ENCODE measurements at places on chromosomes 7 and 10.

- peak; percentile 19 for DNase-seq
These were observed 18.4 kb downstream of the SPOCK2 start for GRCh38 chr10:72069751-72070526.

- no peak for DNase-seq
These were observed 529.4 kb upstream of the IGFBP3 start for GRCh38 chr7:46450425-46450824.

DNA sequence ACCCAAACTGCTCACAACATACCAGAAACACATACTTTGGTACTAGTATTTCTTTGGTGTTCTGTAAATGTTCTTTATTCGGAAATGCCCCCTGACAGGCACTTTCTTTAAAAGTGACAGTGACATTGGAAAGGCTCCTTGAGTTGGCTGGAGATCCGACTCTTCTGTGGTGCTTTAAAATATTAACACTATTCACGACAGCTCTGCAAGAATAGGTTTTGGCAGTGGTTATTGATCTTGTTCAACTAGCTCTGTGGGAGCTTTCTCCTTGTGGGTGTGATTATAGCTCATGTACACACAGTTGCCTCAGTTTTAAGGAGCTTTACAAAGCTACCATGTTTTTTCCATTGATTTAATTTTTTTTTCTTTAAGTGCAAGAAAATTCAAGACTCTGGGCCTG, 30.3 kb upstream of the SLC39A12 start:
- no peak for DNase-seq

DNA sequence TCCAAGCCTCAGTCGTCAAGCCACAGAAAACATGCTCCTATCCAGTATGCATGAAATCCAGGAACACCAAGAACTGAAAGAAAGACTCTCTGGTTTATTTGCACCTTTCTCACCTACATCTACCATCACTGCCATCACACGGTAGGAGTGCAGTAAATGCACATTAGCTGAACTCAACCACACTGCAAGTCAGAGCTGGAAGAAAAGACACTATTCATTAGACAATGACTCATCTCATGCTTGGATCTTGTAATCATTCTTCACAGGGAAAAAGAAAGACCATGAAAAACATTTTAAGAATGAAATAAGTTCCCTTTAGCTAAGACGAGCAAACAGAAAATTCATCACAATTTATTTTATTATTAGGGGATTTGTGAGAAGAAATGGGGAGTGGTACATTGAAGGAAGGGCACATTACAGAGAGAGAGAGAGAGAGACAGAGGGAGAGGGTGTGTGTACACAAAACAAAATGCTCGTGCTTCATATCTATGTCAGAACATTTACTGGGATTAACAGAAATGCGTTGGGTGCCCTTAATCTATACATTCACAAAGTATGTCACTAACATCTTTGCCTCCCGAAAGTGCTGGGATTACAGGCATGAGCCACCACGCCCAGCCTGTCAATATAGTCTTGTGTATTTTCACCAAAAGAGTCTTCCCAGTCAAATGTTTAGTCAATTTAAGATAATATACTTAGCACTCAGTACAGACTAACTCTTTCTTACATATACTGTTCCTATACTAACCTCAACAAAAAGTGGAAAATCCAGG, 324.9 kb downstream of the PARD3 start:
- DNase-seq: no peak

DNA sequence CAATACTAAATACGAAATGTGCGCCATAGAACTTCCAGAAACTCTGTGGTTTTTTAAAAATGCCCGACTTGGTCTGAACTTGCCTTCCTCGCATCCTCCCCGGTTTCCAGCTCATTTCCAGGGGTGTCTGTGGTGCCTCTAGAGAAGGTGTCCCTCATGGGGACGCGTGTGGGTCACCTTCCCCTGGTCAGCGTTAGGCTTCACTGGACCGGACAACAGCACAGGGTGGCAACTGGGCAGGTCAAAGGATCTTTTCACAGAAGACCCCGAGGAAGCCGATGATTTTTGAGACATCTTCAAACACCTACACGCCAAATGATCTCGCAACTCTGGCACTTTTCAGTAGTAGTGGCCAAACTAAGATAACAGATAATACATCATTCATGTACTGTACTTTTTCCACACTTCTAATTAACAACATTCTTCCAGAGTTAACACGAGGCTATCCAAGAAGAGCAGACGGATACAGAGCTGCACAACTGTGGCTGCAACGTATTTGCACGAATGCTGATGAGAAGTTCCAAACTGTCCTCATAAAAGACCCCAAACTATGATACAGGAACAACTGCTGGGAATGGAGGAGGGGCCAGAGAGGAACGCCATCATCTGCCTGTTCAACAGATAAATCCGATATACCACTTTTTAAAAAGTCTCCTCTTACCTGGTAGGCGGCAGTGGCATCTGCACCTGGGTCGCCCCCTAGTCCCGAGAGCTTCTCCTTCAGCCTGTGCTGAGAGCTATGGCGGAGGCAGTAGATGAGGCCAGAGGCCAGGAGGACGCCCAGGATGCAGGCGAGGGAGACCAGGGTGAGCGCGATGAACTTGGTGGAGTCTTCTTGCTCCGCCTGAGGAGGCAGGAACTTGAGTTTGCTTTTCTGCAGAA, 345.5 kb downstream of the DNAJB6 start:
- no peak for DNase-seq

DNA sequence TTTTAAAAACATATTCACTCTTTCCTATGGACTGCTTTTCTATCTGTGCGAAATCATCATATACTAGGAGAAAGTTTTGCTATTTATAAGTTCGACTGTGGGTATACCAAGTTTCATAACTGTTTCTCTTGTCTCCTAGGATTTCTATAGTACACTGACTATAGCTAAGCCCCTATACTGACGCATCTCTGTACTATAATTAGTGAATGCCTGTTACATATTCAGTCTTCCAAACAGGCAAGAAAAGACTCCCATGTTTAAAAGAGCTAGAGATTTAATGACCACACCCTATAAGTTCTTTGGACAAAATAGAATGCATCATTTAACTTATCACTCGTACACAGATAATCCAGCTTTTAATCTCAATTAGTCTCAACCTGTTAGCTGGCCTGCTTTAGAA, 80.8 kb downstream of the UPF2 start:
- DNase-seq: no peak

GRCh38 chr10:94137747-94138146, 144.0 kb downstream of the PLCE1 start:
- DNase-seq: no peak

DNA sequence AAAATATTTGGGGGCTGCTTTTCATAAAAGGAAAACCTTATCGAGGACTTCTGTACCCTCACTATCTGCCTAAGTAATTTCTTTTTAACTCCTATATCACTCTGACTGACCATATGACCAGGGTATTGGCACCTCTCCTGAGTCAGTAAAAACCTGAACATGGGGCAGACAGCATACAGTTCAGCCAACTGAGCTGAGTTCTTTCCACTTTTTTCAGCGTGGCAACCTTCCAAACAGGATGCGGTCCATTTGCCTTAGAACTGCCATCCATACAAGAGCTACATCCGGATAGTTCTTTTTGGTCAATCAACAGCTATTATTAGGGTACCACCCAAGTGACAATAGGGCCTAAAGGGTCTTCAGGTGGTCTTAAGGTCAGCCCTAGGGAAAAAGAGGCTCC, 122.6 kb downstream of the MARCHF5 start:
- DNase-seq: no peak

DNA sequence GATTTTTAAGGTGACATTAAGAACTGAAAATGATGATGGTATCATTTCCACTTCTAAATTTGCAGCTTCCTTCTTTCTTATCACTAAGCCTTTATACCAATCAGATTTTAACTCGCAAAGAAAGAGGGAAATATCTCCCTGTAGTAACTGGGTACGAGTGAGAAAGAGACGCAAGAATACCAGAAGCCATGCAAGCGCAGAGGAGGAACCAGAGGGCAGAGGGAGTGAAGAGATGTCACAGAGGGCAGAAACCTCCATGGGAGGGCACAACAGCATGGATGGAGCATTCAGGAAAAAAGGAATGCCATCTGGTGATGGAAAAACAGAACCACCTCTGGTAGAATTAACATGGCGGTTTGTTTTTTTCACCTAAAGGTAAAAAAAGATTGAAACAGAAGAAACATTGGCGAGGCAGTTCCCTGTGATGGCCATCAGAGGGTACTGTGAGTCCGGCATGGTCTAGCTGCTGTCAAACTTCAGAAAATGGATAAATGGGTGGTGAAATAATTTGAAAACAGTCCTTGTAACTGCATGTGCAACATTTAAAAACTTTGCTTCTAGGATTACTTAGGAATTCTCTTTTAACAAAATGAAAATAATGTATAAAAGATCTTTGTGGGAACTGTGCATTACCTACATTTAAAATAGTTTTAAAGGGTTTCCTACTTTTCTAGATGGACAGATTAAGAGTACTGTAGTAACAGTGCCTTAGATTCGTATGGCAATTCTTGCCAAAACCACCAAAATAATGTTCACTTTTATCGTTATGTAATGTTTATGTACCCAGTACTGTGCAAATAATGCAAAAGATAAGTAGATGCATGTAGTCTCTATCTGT, 91.8 kb downstream of the ARHGAP12 start:
- DNase-seq: peak; percentile 52

DNA sequence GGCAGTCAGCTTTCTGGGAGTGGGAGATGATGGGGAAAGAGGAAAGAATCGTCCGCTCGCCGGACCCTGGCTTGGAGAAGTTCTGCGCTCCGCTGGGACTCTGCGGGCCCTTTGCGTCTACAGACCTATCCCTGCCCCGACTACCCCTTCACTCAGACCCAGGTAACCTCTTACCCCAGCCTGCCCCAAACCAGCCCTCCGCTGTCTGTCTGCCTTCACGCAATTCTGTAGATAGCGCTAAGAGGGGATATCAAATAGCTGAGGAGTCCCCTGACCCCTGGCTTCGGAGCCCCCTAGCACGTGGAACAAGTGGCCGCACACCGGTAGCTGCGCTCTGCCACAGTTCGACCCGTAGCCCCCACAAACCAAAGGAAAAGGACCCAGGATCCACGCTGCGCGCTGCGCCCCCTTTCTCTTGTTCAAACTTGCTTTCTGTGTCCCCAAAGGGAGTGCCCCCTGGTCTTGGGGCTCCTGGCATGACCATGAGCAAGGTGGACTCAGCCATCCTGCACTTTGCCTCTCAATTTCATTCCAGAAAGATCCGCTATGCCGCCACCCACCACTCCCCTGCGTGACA, 7.0 kb downstream of the HOXA4 start:
- DNase-seq: no peak

DNA sequence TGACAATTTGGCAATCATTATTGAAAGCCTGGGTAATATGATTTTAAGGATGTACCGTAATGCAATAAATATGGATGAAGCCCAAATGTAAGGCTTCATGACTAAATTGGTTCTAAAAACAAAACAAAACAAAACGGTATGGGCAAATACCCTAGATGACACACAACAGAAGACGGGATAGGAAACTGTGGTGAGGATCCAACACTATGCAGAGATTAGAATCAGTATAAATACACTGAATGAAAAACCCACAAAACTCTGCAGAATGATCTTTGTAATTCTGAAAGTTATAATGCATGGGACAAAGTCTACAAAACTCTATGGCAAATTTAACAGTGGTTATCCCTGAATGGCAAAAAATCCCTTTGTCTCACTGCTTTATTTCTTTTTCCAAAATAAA, 57.6 kb downstream of the MALSU1 start:
- no peak for DNase-seq

- no peak for DNase-seq
These were observed 461.9 kb upstream of the KLF6 start for GRCh38 chr10:4246881-4247358.

DNA sequence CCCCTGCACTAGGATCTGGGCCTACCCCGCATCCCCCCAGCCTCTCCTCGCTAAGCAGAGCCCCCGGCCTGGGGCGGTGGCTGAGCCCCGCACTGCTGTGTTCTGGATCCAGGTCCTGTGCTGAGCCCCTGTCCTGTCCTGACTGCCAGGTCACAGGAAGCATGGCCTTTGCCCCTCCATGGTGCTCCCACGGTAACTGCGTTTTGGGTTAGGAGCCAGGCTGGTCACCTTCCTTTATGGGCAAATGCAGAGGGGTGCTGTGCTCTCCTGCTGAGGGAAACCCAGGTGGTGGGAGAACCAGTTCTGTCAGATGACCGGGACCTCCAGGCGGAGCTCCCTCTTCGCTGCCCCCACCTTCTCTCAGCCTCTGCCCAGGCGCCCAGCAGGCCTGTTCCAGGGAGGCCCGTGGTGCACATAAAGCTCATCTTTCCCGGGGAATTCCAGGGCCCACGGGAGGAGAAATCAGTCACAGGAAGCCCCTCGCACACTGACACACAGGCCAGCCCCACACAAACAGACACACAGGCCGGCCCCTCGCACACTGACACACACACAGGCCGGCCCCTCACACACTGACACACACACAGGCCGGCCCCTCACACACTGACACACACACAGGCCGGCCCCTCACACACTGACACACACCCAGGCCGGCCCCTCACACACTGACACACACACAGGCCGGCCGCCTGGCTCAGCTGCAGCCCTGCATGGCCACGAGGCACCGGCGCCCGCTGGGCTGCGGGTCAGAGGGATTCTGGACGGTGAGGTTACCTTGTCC, 75.6 kb downstream of the CFAP46 start:
- no peak for DNase-seq

GRCh38 chr10:94043431-94043990, 49.8 kb downstream of the PLCE1 start:
- no peak for DNase-seq

DNA sequence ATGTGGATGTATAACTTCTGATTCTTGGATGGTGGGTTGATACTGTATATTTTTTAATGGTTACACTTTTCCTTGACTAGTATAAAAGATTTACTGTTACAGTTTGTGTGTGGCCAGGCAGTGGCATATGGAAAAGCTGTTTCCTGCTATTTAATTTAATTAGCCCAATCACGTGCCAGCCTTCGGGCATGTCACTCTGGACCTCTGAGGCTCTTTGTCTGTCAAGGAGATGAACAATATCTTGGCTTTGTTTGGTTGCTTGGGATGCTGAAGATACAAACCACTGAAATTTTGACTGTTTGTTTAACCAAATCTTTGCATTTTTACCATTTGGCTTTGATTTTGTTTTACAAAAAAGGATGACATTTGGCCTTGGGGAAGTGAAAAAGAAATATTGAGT, 185.0 kb downstream of the HDAC9 start:
- DNase-seq: no peak

Data from DMS53 (cell line).